ENCODE measurements at places on chromosomes 5 and 9. TPM values are rescaled to one million over a fixed set of nuclear protein-coding genes. Genes with fewer than 3 reads are reported as not detected.

The MSMP gene
- total RNA-seq, result not detected

GRCh38 chr5:40578501-40579451, 100.9 kb upstream of the PTGER4 start:
- DNase-seq, result no peak

DNA sequence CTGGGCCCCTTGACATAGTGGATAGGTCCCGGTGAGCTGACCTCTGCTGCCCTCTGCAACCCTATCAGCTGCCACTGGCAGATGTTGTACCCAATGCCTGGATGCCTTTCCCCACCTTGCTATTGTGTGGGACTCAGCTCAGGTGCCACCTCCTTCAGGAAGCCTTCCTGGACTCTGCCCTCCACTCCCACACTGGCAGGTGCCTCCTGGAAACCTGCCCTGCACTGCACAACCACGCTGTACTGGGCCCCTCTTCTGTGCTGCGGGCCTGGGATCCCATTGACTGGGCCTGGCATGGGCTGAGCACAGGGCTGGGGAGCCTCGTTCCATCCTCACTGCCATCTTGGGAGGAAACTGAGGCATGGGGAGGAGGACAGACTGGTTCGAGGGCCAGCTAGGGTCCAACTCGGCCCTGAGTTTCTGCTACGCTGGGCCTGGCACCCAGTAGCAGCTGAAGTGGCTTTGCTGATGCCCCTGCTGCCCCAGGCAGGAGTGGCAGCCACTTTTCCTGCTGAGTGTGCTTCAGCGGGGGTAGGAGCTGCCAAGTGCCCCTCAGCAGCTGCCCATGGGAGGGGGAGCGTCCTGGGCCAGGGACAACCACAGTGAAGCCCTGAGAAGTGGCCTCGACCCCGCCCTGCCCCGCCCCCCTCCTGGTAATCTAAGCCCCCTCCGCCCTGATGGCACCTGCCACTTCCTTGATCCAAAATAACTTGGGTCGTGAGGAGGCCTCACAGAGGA, 1.3 kb downstream of the AK1 start:
- DNase-seq, result no peak

DNA sequence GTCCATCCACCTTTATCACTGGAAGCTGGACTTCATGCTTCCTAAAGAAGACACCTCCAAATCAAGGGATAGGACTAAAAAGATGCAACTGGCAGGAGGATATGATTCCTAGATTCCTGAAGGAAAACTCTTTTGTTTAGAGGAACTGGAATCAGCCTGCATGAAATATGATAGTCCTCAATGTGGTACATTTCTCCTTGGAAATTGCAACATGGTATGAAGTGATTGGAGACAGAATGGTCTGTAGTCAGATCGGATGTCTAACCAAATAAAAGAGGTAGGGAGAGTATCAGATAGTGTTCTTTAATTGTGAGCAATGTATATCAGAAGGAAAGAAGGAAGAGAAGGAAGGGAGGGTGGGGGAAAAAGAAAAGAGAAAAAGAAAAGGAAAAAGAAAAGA, 116.1 kb upstream of the FSTL4 start:
- DNase-seq, result no peak

- no peak for DNase-seq
Measured at GRCh38 chr5:28254846-28255245, 1216.5 kb upstream of the CDH9 start.

GRCh38 chr5:131953969-131954368, 8.5 kb upstream of the MEIKIN start:
- no peak for DNase-seq

GRCh38 chr5:157541447-157542118, 34.0 kb downstream of the ADAM19 start:
- no peak for DNase-seq

DNA sequence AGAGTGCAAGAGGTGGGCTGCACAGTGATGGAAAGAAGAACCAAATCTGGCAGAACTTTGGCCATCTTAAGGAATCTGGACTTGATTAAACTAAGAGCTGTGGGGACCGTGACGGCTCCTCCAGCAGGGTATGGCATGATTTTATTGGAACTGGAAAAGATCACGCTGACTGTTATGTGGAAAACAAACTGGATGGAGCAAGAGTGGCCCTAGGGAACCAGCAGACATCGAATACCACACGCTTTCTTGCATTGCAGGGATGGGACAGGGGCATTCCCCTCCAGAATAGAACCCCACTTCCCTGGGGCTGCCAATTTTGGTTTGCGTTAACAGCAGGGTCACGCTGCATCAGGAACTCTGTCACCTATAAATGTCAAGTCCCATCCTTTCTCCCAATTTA, 38.8 kb downstream of the INSYN2B start:
- DNase-seq, result no peak

DNA sequence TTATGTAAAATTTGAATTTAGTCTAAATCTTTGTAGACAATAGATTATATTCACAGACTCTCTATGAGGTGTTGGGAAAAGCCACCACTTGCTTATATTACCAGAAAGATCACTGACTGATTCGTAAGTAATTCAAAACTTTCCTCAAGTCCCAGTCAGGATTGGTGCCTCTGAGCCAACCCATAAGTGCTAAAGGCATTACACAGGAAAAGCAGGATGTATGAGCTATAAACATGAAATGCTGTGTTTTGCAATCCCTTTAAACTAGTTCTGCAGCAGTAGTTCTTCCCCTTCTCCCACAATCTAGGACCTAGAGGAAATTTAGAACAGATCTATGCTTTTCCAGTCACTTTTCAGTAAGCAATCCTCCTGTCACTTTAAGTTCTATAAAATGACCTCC, 48.0 kb downstream of the SHLD3 start:
- DNase-seq, result no peak

- no peak for DNase-seq
Measured at GRCh38 chr5:177435847-177436536, 9.5 kb downstream of the GRK6 start.

GRCh38 chr5:121667292-121667691, 184.4 kb upstream of the FTMT start:
- no peak for DNase-seq
